ENCODE measurements at places on chromosomes 1 and 21. TPM values are rescaled to one million over a fixed set of nuclear protein-coding genes. Genes with fewer than 3 reads are reported as not detected.

DNA sequence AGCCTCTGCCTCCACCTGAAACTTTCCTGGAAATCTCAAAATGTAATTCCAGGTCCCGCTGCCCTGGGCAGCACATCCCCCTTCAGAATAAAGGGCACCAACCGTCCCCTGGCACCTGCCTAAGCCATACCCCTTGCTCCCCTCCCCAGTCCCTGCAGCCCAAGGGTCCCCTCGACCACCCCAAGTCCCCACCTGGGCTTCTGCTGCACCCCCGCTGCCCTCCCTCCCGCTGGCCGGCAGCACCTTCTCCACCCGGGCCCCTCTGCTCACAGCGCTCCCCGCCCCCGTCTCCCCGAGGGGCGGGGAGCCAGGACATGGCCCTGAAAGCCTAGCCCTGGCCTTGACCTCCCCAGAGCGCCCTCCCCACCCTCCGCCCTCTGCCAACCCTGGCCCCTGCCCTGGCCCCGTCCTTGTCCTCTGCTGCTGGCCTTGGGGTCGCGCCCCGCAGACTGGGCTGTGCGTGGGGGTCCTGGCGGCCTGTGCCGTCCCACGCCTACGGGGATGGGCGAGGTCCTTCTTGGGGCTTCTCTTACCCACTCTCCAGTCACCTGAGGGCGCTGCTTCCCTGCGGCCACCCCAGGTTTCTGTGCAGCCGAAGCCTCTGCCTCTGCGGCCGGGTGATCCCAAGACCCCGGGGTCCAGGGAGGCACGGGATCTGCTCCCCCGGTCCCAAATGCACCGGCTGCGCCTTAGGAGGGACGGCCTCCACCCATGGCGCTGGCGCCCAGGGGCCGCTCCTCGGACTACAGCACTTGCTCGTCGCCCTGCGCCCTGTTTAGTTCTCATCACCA, 41.7 kb downstream of the WDR4 start:
- no peak for DNase-seq

GRCh38 chr1:174791863-174792262, 207.9 kb upstream of the CACYBP start:
- DNase-seq, result no peak

Gene ZNF678
- total RNA-seq, result 7.6 TPM

GRCh38 chr1:157356601-157357000, 195.7 kb downstream of the FCRL5 start:
- DNase-seq, result no peak

Gene TTLL7
- total RNA-seq, result 21.3 TPM

GRCh38 chr1:20413776-20414140, 72.3 kb downstream of the CAMK2N1 start:
- no peak for DNase-seq

DNA sequence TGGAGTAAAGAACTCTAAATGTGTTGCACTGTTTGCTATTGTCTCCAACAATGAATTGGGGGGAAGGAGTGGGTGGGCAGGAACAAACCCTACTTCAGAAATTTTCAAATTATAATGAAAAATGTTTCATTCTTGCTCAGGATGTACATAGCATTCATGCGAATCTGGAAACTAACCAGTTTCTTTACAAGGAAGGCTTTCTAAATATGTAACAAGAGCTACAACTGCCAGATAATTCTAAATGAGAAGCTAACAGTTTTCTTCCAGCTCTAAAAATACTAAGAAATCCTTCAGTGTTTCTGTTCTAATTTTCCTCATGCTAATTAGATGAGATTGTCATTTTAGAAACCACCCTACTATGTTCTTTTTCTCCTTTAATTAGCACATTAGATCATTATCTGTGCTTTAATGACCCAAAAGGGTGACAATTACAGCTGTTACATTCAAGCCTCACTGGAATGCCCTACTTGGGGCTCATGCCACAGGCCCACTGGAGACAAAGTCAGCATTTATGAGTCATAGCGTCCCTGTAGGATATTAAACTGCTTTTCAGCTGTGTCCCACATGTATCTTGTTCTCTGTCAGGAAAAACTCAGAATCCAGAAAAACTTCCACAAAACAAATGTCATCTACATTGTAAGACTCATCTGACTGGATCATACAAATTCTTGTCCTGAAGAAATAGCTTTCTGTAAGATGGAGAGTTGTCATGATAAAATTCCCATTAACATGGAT, 804.6 kb upstream of the CXADR start:
- no peak for DNase-seq

GRCh38 chr1:178434899-178435435, 61.8 kb downstream of the CLEC20A start:
- DNase-seq, result no peak

DNA sequence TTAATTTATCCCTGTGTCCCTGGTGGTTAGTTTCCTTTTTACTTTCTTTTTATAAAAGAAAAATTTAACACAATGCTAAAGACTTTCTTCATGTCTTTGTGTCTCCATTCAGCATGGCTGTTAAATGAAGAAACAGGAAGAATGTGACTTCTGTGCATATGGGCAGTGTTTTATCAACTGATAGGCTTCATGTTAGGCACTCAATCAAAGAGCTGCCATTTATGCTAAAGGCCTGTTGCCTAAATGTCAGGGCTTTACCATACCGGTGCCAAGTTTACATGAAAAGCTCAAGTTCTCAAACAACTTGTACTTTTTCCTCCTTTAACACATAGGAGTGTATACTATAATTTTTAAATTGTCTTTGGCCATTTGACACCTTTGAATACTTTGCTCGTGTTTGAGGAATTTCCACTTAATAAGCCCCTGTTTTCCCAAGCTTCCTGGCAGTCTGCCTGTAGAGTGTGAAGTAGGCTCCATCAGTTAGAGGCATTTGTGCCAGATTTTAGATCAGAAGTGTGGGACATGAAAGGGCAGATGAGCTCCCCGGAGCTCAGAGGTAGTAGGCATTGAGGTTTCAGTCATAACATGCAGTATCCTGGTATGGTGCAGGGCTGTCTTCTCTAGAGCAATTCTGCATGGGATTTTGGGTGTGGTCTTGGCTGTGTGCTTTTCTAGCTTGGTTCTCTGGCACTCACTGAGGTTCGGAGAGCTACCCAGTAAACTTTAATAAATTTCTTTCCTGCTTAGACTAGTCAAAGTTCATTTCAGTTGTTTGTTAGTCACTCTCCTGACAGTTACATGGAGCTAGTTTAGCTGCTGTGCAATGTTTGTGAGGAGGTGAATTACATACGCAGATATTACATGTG, 119.0 kb downstream of the LEPR start:
- DNase-seq, result no peak

DNA sequence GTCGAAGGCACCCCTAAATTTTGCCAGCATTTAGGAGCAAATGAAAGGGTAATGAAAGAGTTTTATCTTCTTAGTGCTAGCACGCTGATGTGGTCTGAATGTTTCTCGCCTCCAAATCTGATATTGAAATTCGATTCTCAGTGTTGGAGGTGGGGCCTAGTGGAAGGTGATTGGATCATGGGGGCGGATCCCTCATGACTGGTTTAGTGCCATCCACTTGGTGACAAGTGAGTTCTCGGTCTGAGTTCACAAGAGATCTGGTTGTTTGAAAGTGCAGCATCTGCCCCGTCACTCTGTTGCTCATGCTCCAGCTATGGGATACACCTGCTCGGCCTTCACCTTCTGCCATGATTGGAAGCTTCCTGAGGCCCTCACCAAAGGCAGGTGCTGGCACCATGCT, 75.1 kb upstream of the ZBTB40 start:
- no peak for DNase-seq

DNA sequence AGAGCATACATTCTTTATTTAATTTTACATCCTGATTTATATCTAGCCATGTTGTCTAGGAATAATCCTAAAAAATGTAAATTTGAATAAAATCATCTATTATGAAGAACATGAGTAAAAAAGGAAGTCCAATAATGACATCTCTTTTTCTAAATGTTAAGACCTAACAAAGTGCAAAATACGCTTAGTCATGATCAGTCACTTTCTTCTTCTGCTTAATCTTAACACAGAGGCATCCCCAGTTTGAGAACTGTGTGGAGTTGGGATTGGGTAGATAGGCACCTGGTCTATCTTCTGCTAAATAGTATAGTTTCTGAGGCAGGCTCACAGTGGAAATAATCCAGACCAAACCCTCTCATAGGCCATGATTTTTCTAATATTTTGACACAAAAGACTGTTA, 311.7 kb upstream of the LRRC7 start:
- no peak for DNase-seq

Gene FGR
- total RNA-seq, result 14.2 TPM
